Stimulated activated CD8-positive, alpha-beta memory T cell treated with anti-CD3 and anti-CD28 coated beads, Interleukin-2, amount 100 ng/mL, for 1 hour (primary cell): ENCODE measurements at places on chromosomes 12 and 14.

- DNase-seq = no peak
These were observed 4.8 kb downstream of the RNF34 start for GRCh38 chr12:121404734-121405133.

DNA sequence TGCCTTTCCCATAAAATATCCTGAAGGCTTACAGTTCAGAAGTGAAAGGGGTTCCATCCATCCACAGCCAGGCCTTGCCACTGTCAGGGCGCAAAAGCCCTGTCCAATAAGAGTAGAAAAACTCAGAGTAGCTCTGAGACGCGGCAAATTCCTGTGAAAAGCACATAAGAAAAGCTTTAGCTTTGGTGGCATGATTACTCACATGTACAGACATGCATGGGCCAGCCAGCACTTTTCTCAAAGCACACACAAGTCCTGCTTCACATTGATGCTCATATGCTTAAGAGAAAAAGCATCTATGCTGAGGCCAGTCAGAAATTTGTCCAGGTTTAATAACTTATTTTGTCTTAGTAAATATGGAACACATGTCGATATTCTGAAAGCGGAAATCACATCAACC is 25.5 kb downstream of the CLEC1A start:
- DNase-seq = no peak

GRCh38 chr14:85878874-85879273 is 348.9 kb downstream of the FLRT2 start:
- DNase-seq = no peak

- no peak for DNase-seq
These were observed 637.8 kb downstream of the DIO2 start for GRCh38 chr14:79573486-79573885.

DNA sequence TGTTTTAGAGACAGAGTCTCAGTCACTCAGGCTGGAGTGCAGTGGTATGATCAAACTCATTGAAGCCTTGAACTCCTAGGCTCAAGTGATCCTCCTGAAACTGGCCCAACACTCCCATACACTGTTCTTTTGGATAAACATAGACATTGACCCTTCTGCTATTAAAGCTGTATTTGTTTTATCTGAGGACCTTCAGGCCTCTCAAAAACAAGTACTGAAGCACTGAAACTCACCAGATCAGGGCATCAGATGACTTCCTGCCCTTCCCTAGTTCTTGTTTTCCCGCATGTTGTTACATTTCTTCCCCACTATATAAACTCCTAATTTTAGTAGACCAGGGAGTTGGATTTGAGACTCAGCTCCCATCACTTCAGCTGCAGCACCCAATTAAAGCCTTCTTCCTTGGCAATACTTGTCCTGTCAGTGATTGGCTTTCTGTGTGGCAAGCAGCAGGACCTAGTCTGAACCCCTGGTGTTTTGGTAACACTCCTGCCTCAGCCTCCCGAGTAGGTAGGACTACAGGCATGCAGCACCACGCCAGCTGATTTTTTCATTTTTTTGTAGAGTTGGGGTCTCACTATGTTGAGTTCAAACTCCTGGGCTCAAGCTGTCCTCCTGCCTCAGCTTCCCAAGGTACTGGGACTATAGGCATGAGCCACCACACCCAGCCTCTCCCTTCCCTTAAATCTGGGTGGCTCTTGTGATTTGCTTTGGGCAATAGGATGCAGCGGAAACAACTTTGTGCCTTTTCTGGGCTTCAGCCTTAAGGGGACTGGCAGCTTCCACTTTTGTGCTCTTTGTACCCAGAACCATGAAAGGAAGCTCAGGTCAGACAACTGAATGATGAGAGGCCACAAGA is 12.5 kb upstream of the IFT81 start:
- DNase-seq = no peak

- no peak for DNase-seq
These were observed 9.1 kb downstream of the C12orf76 start for GRCh38 chr12:110039085-110039807.

GRCh38 chr14:52023518-52023917 is 34.2 kb downstream of the RTRAF start:
- DNase-seq = no peak

DNA sequence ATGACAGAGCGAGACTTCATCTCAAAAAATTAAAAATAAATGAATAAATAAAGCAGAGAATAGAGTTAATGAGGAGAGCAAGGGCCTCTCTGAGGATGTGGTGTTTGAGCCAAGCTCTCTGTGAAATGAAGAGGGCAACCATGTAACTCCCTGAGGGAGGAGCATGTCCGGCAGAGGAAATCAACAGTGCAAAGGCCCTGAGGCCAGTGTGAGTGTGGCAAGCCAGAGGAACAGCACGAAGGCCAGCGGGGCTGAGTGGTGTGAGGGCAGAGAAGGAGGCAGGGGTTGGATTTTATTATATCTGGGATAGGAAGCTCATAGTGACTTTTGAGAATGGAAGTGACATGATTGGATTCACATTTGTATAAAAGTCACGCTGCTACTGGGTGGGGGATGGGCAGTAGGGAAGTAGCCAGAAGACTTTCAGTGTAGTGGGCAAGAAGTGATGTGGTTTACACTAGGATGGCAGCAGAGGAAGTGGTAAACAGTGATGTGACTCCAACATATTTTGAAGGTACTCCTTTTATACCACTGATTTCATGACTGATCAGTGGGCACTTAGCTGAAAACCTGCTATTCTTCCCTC is 10.3 kb upstream of the LRP1-AS start:
- no peak for DNase-seq

DNA sequence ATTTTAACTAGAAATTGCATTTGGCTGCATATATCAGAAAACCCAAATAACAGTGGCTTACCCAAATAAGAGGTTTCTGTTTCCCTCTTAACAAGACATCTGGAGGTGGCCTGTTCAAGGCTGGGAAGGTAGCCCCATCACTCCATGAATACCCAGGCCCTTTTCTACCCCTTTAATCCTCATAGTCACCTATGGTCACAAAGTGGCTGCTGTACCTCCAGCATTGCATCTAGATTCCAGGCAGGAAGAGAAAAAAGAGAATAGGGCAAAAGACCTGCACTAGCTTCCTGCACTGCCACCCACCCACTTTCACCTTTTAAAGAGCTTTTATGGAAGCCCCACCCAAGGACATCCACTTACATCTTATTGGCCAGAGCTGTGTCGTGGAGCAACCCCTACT is 124.0 kb upstream of the NCOR2 start:
- no peak for DNase-seq

DNA sequence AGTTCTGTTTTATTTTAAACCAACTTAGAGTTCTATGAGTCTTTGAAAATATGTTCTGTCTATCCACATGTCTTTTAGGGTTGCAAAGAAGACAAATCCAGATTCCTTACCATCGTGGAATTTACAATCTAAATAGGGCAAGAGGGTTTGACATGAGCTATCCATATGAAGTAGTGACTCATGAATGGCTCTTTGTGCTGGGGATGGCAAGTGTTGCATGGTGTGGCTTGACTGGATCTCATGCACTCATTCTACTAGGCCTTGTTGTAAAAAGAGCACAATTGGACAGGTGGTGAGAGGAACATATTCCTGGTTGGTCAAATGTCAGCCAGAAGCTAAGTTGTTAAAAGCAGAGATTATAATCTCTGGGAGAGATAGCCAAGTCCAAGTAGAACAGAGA is 509.1 kb downstream of the DIO2 start:
- DNase-seq = no peak

DNA sequence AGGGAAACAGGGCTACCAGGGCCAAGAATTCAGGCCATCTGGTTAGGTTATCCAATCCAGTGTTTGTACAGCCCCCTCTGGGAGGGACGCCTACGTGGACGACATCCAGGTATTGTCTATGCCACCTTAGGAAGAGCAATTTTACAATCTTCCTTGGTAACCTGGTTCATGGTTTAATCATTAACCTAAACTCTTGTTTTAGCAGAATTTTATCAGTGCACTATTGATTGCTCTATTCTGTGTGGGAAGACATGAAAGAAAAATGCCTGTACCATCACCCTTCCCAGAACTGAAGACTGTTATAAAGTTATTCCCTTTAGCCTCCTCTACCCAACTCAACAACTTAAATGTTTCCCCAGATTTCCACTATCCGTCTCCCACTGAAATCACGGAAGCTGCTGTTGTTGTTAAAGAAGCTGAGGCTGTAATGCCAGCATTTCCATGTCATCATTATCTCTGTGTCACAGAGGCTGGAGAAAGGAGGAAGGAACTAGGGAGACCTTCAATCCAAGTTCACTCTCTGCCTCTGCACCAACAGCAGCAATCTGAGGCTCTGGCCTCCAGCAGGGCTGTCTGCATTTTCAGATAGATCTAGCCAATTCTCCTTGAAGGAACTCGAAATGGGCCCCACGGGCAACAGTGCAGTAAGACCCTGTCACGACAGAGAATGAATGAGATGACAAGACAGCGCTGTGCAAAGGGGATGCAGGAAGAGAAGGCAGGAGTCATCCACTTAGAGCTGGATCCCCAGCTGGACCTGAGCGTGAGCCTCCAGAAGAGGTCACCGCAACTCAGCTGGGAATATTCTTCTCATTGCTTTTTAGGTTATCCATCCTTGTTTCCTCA is 183.4 kb upstream of the GZMB start:
- DNase-seq = no peak

DNA sequence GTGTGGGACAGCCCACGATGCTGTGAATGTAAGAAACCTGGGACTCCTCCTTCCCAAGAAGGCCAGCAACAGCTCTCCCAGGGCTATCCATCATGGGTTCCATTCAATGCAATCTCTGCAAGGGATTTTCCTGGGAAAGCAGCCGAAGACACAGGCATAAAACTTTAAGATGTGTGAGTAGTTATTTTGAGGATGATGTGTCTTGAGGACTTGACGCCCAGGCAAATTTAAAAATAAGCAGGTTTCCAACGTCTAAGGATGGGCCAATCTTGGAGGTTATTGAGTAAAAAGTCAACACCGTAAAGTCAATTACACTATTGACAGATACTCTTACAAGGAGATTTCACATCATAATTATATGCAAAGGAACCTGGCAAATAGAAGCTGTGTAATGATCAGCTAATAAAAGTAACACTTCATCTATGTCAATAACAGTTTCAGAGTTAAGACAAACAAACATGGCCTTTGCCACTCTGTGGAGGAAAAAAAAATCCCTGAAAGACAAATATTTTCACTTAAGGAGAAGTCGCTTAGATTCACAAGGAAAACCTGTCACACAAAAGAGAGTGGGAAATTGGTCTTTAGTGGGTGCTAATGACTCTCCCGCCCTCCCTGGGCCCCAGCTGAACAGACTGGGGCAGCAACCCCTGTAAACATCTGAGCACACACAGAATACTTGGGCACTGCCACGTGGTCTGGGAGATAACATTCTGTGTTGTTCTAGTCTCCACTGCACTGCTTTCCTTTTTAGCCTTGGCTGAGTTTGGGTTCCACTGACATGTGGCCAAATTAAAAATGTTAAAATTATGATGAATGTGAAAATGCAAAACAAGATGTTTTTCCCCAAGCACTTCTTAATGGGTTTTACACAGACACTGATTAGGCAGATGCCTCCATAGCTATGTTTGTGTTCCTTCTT is 240.9 kb downstream of the FOXN3 start:
- no peak for DNase-seq

GRCh38 chr12:68919581-68920239 is 13.3 kb downstream of the CPM start:
- DNase-seq = no peak

DNA sequence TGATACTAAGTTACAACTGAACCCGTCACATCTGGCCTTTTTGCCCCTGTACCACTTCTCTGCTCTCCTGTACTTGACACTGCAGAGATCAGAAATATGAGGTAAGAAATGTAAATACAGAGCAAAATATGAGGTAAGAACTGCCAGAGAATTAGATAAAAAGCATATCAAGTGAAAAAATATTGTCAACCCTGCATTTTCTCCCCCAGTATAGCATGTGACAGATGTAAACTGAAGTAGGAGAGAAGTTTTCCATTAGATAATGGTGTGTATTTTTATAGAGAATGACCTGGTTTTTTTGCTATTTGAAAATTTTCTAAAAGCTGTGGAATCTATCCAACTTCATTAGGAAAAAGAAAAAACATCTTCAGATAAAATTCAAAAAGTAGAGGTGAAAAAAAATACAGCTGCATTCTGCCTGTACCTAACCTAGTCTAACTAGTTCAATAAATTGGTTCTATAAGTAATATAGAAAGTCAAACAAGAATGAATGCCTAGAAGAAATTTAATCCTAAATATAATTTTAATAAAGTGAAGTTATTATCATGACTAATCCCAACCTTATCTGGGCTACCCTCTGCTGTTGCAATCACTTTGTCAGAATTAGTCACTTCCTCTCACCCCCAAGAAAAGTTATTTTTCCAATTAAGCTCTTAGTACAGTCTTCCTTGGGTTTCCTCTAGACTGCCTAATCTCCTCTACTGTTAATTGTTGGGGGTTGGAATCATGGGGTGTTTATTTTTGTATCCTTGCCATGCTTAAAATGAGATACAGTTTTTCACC is 210.0 kb downstream of the RASSF9 start:
- no peak for DNase-seq
